ENCODE measurements at places on chromosomes 5 and 9. TPM values are rescaled to one million over a fixed set of nuclear protein-coding genes. Genes with fewer than 3 reads are reported as not detected.

TRIM7 gene
- total RNA-seq, result 7.7 TPM

GPX8 gene
- total RNA-seq, result 10.6 TPM

BRD3 gene
- 33.5 TPM for total RNA-seq

PITX1 gene
- not detected for total RNA-seq

PDE6A gene
- not detected for total RNA-seq

RNF208 gene
- total RNA-seq, result not detected

CARTPT gene
- total RNA-seq, result not detected

GRCh38 chr5:163005949-163006348 is 431.4 kb upstream of the CCNG1 start:
- no peak for DNase-seq
- no peaks in the 10 kb centered on the region for H3K4me1 ChIP-seq
- H3K27me3 ChIP-seq, result no peaks in the 10 kb centered on the region
- H3K27ac ChIP-seq, result no peak overlapping the region
- no peak overlapping the region for H3K4me3 ChIP-seq

- H3K4me1 ChIP-seq, result no peaks in the 10 kb centered on the region
- no peak overlapping the region for H3K4me3 ChIP-seq
- DNase-seq, result no peak
- H3K36me3 ChIP-seq, result no peaks in the 10 kb centered on the region
- H3K27me3 ChIP-seq, result no peaks in the 10 kb centered on the region
Observed at GRCh38 chr5:53170746-53171349, 61.3 kb upstream of the MOCS2 start.

DNA sequence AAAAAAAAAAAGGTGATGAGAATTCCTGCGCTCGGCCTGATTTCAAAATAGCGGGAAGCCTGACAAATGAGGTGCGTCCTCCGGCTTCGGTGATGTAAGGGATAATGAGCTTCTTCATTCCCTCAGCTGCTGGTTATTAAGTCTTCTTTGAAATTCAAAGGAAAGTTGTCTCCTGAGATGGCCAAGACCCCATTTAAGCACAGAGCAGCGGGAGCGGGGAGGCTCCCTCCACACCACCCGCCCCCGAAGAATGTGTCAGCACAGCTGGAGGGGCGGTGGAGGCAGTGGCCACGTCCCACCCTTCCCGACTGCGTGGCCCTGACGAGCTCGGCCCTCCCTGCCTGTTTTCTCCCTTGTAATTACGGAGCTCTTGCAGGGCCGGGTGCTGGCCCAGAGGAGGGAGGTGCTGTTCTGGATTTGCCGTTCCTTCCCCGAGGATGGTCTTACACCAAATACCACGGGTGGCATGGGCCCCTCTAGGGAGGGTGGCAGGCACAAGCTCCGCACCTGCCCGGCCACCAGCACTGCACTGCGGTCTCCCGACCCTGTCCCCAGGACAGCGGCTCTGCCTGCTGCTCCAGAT is 31.0 kb downstream of the SLC9A3 start:
- H3K4me3 ChIP-seq, result no peak overlapping the region
- H3K27ac ChIP-seq, result no peak overlapping the region
- no peaks in the 10 kb centered on the region for H3K4me1 ChIP-seq
- no peaks in the 10 kb centered on the region for H3K36me3 ChIP-seq
- DNase-seq, result no peak

- no peaks in the 10 kb centered on the region for H3K36me3 ChIP-seq
- no peak for DNase-seq
- H3K27ac ChIP-seq, result no peak overlapping the region
- H3K27me3 ChIP-seq, result no peaks in the 10 kb centered on the region
- no peaks in the 10 kb centered on the region for H3K4me1 ChIP-seq
Observed at GRCh38 chr5:55817030-55817429, 34.1 kb upstream of the IL31RA start.

DNA sequence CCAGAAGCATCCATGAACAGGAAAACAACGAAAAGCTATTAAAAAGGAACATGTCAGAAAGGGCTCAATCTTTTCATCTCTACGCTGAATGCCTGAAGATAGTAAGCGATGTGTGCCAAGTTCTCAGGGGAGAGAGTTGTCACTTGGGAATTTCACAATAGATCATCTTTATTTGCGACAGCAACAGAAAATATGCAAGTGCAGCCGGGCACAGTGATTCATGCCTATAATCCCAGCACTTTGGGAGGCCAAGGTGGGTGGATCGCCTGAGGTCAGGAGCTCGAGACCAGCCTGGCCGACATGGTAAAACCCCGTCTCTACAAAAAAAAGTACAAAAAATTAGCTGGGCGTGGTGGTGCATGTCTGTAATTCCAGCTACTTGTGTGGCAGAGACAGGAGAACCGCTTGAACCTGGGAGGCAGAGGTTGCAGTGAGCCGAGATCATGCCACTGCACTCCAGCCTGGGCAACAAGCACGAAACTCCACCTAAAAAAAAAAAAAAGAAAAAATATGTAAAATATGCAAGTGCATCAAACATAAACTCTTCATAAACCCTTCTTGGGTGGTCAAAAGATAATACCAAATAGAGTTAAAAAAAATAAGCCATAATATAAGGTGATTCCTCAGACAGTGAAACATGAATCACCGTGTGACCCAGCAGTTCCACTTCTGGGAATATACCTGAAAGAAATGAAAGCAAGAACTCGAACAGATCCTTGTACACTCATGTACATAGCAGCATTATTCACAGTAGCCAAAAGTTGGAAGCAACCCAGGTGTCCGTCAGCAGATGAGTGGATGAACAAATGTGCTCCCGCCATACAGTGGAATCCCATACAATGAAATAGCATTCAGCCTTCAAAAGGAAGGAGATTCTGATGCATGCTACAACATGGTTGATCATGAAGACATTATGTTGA is 16.2 kb downstream of the SFXN1 start:
- H3K4me1 ChIP-seq, result no peaks in the 10 kb centered on the region
- DNase-seq, result no peak
- no peaks in the 10 kb centered on the region for H3K36me3 ChIP-seq
- H3K27me3 ChIP-seq, result no peaks in the 10 kb centered on the region

DNA sequence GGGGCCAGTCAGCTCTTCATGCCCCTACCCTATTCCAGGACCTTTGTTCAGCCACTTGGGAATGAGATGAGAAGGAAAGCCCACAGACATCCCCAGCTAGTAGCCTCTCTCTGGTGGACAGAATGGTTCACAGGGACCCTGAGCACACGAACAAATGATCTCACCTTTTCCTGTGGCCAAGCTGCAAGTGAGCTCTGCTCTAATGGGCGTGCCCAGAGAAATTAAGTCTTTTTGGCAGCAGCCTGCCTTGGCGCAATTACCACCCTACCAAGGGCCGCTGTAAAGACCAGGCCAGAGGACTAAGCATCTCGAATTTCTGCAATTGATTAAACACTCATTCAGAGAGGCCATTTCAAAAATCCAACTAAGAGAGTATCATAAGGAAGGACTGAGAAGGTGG is 56.0 kb downstream of the WHRN start:
- H3K36me3 ChIP-seq, result no peaks in the 10 kb centered on the region
- H3K4me3 ChIP-seq, result no peak overlapping the region
- no peak for DNase-seq
- H3K27ac ChIP-seq, result peak overlapping the region; percentile 82
- H3K27me3 ChIP-seq, result no peaks in the 10 kb centered on the region

- no peak for DNase-seq
- H3K27me3 ChIP-seq, result no peaks in the 10 kb centered on the region
- no peak overlapping the region for H3K27ac ChIP-seq
Observed at GRCh38 chr5:78543916-78544315, 104.7 kb downstream of the LHFPL2 start.

DNA sequence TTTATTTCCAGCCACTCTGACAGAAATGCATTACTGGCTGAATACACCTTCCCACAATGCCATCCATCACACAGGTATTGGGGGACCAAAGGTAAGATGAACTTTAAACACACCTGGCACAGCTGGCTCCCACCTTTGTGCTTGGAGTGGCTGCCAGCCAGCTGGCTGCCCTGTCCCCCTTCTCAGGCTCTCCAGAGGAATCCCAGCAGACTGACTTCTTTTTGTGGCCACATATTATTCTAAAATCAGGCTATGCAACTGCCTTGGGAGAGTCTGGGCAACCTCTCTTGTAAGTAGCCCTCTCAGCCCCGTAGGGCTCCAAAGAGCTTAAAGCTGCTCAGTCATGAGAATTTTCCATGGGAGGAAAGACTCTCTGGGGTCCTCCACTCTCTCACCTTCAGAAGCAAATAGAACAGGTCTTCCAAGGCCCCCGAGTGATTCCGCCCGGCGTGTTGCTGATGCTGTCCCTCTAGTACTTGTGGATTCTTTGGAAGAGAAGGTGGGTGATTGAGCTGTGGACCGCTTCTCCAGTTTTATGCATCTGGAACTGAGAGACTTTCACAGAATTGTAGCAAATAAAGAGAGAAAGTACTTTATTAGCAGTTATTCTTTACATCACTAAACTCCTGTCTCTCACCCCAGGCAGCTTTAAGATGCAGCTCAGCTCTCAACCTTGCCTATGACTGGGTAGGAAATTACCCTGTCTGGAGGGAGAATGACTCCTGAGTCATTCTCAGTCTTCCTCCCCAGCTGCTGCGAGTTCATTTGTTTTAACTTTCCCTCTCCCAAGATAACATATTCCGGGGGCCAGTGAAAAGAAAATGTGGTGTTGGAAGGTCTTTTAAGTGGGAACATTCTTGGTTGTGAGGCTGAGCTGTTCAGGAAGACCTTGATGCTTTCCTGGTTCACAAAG is 159.4 kb upstream of the PITX1 start:
- no peaks in the 10 kb centered on the region for H3K36me3 ChIP-seq
- H3K27me3 ChIP-seq, result no peaks in the 10 kb centered on the region
- no peak overlapping the region for H3K4me3 ChIP-seq
- no peaks in the 10 kb centered on the region for H3K4me1 ChIP-seq
- DNase-seq, result no peak

DNA sequence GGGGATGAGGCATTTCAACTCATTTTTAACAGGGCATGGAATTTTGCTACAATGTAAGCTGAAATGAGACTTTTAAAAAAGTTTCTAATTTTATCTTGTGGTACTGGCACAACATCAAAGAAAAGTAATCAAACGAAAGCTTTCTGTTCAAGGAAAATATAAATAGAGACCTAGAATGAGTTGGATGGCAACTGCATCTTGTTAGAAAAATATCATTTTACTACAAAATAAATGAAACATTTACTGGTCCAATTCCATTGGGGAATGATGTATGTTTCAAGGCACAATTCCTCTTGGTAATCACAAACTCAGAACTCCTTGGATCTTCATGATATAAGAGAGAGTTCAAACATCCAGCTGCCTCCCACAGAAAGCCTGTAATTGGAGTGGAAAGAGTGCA is 102.8 kb downstream of the HMHB1 start:
- H3K36me3 ChIP-seq, result no peaks in the 10 kb centered on the region
- H3K4me3 ChIP-seq, result no peak overlapping the region
- H3K4me1 ChIP-seq, result no peaks in the 10 kb centered on the region
- no peak for DNase-seq
- H3K27me3 ChIP-seq, result no peaks in the 10 kb centered on the region
- no peak overlapping the region for H3K27ac ChIP-seq

DNA sequence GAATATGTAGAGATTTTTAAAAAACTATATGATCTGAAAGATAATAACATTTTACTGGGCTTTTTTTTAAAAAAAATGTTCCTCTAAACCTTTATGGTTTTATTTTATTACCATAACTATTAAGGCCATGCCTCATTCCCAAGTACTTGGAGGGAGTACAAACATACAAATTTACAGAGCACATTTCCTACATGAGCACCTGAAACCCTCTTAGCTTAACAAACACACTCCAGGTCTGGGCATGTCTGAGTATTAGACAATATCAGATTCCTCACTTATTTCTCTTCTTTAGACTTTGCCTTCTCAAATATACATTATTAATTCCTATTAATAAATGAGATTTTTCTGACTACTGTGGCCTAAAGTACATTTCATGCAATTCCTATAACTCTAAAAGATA is 319.2 kb downstream of the SLCO4C1 start:
- no peaks in the 10 kb centered on the region for H3K27me3 ChIP-seq
- no peaks in the 10 kb centered on the region for H3K36me3 ChIP-seq
- no peaks in the 10 kb centered on the region for H3K4me1 ChIP-seq
- no peak overlapping the region for H3K27ac ChIP-seq
- H3K4me3 ChIP-seq, result no peak overlapping the region

DNA sequence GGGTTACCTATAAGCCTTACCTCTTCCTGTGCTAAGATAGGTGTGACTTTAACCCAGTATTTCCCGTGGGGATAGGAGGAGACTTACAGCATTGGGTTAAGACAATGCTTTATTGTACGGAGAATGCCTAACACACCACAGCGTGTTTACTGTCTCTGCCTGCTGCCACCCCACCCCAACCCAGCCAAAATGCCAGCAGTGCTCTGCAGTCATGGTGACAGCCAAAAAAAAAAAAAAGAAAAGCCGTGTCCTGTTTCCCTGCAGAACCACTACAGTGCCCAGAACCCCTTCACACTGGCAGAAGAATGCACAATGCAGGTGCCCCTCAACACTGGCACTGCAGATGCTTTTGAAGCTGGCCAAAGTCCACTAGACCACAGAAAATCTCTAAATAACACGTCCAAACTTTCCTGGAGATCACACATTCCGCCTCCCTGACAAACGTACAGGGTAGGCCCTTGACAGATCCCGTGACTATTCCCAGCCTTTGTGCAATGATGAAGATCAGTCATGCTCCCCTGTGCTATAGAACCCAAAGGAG is 102.2 kb downstream of the SERINC5 start:
- H3K27ac ChIP-seq, result no peak overlapping the region
- DNase-seq, result no peak
- H3K36me3 ChIP-seq, result no peaks in the 10 kb centered on the region
- no peaks in the 10 kb centered on the region for H3K4me1 ChIP-seq
- no peaks in the 10 kb centered on the region for H3K27me3 ChIP-seq
- H3K4me3 ChIP-seq, result no peak overlapping the region

DNA sequence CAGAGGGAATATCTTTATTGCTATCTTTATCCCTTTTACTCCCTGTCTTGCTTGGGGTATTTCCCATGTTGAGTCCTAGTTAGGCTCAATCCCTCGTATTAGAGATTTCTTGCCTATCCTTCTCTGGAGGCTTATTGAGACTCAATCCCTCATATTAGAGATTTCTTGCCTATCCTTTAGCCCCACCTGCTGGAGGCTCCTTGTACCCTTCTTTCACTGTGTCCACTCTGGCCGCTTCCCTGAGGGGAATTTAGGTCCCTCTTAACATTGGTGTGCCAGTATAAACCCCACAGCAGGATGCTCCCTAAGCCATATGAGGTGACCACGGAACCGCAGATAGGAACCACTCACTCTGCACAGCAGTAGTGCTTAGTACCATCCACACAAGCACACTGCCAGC is 110.7 kb upstream of the MAMDC2 start:
- no peak for DNase-seq
- no peaks in the 10 kb centered on the region for H3K4me1 ChIP-seq
- H3K27ac ChIP-seq, result no peak overlapping the region
- no peak overlapping the region for H3K4me3 ChIP-seq

DNA sequence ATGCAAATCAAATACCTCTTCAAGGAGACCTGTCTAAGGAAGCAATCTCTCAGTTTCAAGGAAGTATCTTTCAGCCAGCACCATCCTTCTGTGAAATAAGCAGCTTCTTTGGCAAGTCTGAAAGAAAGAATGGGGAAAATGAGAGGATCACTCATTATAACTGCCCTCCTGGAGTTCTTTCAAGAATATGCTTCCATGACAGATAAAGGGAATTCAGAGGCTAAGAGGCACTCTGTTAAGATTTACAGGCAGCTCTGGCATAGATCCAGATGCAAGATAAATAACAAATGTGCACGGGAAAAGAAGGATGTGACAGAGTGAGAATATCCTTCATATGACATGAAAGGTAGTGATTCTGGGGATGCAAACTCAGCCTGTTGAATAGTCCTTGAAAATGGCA is 348.2 kb upstream of the CCNG1 start:
- H3K4me1 ChIP-seq, result no peaks in the 10 kb centered on the region
- no peaks in the 10 kb centered on the region for H3K36me3 ChIP-seq
- no peak overlapping the region for H3K4me3 ChIP-seq
- H3K27me3 ChIP-seq, result no peaks in the 10 kb centered on the region
- DNase-seq, result no peak
- H3K27ac ChIP-seq, result no peak overlapping the region

Data from uterus (tissue), 4 donors.